Stimulated activated CD8-positive, alpha-beta memory T cell treated with anti-CD3 and anti-CD28 coated beads, Interleukin-12 subunit alpha, Interleukin-12 subunit beta, amount 100 ng/mL, for 1 hour (primary cell): ENCODE measurements at places on chromosomes 6 and 20.

DNA sequence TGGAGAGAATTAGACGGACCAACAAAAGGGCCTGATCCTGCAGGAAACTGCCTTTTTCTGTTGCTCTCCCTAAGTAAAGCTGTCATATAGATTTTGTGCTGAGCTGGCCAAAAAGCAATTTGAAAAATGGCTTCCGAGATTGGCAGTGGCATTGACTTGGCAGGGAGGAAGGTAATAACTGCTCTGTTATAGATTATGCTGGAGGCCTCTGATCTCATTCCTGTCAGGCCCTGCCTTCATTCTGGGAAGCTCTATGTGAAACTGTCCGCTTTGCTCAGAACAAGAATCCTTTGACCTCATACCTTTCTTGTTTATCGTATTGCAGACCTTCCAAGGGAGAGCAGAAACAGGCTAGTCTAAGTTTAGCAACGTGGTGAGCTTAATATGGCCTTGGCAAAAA is 234.4 kb downstream of the PHACTR1 start:
- no peak for DNase-seq

GRCh38 chr6:75210885-75211739 is 5.3 kb upstream of the COL12A1 start:
- peak; percentile 53 for DNase-seq

DNA sequence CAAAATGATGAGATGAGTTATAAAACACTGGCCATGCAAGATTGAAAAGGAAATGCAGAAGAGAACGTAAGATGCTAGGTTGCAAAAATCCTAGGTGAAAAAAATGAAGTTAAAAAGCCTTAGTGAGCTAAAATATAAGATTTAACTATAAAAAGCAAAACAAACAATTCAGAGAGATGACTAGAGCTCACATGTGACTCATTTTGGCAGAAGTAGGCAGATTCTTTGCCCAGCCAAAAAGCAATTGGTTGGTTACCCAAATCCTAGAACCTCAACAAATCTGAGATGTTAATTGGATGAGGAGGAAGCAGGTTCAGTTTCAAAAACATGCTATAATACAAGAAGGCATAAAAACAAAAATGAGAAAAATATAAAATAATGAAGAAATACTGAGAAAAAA is 249.1 kb downstream of the OGFRL1 start:
- DNase-seq = no peak

GRCh38 chr6:111761783-111762312 is 111.4 kb downstream of the FYN start:
- no peak for DNase-seq

- DNase-seq = no peak
Measured at GRCh38 chr6:39338397-39338796, 15.9 kb upstream of the KCNK16 start.

DNA sequence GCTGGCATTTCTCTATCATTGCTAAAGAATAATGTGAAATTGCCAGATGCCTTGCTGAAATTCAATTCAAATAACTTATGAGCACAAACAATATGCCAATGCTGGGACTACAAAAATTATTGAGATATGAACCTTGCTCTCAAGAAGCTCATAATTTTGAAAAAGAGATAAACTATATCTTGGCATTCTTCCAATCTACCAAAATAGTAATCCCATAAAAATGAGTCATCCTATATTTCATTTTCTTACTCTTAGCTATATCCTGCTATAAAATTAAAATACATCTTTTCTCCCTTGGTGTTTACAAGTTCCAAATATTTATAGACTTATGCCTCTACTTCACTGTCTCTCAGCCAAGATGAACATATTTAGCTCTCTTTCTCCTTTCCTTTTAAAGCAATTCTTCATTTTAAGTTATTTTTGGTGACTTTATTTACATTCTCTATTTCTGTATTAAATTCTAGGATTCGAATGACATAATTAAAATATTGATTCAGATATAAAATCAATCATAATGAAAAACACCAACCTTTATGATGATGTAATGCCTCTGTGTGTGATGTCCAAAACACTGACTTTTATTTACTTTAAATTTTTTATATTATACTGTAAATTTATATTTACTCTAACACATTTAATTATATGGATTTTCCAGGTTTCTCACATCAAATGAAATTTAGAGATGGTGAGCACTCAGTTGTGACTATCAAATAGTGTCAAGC is 152.6 kb downstream of the CDK19 start:
- DNase-seq = no peak

DNA sequence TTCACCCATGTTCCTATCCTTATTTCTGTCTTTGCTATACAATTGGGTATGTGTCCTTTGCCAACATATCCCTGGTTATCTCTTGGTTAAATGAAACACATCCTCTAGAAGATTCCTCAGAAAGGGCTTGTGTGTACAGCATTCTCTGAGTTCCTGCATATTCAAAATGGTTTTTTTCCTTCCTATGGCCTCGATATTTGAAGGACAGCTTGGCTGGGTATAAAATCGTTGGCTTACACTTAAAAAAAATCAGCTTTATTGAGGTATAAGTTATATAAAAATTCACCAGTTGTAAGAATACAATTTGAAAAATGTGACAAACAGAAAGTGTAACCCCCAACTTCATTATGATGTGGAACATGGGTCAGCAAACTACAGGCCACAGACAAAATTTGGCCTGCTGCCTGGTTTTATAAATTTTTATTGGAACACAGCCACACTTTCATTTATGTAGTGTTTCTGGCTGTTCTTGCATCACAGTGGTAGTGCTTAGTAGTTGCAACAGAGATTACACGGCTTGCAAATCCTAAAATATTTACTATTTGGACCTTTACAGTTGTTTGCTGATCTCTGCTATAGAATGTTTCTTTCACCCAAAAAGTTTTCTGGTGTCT is 16.7 kb downstream of the PCMT1 start:
- no peak for DNase-seq

GRCh38 chr6:4714961-4715501 is 61.2 kb upstream of the CDYL start:
- no peak for DNase-seq

- no peak for DNase-seq
Measured at GRCh38 chr6:56046576-56046975, 171.2 kb upstream of the BMP5 start.

- no peak for DNase-seq
Measured at GRCh38 chr20:18943542-18943941, 130.0 kb downstream of the SCP2D1 start.

DNA sequence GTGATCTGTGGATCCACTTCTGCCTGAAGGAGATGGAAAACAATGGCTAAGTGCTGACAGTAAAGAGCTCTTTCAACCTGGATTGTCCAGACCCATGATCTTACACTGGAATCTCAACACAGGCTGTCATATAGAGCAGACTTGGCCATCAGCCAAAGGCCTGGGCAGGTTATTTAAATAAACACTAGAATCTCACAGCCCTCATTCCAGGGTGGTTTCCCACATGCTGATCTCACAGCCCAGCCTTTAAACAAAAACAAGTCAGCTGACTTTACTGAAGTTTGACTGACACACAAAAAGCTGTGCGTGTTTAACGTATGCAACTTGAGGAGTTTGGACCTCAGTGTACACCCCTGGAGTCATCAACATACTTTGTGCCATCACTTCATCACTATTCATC is 28.4 kb downstream of the SYNDIG1 start:
- no peak for DNase-seq

DNA sequence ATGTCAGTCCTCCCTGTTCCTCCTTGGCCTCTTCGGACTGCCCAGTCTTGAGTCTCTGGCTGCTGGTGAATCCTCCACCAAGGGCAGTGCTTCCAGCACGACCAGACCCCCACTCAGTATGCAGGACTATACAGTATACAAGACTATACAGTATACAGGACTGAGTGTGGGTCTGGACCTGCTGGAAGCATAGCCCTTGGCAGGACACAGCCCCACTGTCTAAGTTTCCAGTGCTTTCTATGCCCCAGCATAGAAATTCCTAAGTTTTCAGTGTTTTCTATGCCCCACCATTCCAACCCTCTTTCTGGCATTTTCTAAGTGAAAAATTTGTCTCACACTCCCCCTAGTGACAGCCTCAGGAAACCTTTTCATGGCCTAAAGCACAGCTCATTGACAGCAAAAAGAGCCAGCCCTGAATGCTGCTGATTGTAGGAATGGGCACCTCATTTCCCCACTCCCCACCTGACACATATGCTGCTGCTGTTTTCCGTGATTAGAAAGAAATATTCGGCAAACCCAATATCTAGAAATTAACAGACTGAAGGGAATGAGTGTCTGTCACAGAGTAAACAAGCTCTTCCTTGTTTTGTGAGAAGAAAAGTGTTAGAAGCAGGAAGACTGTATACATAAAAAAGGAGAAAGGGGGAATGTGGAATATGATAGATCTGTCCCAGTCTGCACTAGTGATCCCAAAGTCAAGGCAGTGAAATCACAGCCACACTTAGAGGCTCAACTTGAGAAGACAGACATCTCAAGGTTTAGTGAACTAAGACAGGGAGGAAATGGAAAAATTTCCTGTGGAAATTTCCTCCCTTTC is 206.9 kb downstream of the IBTK start:
- DNase-seq = no peak

DNA sequence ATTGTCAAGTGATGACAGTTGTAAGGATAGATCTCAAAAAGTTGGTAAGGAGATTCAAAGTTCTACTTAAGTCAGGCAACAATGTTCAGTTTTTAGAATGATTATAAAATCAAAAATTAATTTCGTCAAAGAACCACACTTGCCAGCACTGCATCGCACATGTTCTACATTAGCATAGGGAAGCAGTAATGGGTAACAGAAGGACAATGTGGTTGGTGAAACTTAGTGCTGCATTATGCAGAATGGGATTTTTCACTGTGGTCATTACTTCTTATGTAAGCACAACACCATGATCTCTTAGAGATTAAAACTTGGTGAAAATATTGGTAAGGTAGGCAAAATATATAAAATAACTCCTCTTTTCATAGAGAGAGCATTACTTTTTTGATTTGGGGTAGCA is 173.7 kb upstream of the THEMIS start:
- no peak for DNase-seq

DNA sequence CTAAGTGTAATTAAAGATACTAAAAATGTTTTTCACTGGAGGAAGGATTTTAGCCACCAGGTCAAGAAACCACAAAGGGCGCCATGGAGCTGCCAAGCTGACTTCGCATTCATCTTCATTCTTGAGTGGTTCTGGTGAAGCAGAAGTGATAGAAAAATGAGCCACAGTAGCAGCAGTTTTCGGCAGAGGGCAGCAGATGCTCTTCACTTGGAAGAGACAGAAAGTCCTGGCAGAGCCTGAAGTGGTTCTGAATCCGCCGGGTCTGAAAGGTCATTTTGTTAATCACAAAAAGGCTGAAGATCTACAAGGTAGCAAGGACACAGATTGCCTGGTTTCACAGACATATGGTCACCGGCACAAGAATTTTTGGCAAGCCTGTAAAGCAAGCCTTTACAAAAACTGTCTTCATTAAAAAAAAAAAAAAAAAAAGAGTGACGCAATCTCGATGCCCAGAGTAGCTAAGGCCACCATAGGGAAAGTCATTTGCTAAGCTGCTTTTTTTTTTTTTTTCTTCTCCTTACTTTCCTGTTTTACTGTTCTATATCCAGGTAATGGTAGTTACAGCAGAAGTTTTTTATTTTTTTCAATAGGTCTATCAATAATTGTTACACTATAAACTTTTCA is 345.1 kb upstream of the AGPAT4 start:
- no peak for DNase-seq

- DNase-seq = no peak
Measured at GRCh38 chr6:24603241-24603640, 42.8 kb downstream of the KIAA0319 start.

GRCh38 chr20:64194269-64194668 is 30.0 kb downstream of the MYT1 start:
- no peak for DNase-seq

DNA sequence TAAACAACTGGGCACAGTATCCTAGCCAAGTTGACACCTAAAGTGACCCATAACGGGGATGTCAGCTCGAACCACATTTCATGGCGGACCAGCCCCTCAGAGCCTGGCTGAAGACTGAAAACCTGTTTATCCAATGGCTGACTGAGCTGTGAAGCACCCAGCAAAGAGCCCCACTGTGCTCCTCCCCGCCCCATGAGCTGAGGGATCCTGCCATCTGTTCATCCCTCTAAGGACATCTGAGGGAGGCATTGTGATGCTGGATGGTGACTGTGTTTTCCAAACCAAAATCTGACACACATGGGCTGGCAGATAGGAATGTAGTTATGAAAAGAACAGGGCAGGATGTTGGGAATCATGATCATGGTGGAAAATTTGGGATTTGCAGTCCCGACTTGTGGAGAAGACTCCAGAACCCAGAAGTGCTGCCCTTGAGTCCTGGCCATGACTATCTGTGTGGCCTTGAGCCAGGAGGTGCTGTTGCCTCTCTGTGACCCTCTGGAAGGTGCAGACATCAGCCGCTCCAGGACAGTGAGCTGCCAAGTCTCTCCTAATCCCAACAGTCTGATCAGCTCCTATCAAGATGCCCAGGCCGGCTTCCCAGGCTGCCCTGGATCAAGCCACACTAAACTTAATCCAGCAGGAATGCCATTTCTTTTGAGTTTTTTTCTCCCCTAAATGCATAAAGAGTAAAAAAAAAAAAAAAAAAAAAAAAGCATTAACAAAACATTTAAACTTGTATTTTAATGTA is 5.7 kb downstream of the EDN3 start:
- DNase-seq = no peak

- no peak for DNase-seq
Measured at GRCh38 chr6:160735523-160735922, 33.5 kb downstream of the PLG start.

DNA sequence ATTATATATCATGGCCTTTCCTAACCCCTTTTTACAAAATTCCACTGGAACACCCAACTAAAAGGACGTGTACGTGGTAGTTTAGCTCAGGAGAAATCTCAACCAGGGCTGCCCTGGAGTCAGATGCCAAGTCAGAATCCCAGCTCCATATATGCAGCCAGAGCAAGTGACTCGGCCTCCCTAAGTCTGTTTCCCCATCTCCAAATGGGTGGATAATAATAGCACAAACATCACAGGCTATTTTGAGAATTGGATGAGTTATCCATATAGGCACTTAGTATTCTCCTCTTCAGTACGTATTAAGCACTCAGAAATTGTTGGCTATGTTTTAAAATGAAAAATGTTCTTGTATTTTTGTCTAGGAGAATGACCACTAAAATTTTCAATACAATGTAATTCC is 481.5 kb downstream of the CD109 start:
- DNase-seq = no peak

DNA sequence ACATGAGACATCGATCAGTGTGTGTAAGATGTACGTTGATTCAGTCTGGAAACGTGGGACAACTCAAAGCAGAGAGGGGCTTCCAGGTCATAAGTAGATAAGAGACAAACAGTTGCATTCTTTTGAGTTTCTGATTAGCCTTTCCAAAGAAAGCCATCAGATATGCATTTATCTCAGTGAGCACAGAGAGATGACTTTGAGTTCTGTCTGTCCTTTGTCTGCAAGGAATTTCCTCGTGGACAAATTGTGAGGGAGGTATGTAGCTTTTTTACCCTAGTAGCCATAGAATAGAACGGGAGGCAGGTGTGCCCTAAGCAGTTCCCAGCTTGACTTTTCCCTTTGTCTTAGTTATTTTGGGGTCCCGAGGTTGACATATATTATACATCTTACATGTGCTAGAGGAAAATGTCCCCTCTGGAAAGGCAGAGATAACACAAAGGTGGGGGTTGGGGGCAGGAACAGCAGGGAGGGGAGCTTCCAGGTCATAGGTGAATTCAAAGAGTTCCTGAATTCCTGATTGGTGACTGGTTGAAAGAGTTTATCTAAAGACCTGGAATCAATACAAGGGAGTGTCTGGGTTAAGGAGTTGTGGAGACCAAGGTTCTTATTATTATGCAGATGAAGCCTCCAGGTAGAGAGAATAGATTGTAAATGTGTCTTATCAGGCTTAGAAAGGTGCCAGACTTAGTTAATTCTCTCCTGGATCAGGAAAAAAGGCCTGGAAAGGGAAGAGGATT is 237.0 kb downstream of the NFATC2 start:
- no peak for DNase-seq
